Stimulated activated CD8-positive, alpha-beta memory T cell treated with anti-CD3 and anti-CD28 coated beads, Interleukin-2, amount 100 ng/mL, for 1 hour (primary cell): ENCODE measurements at places on chromosomes 6 and 20.

- DNase-seq = no peak
Observed at GRCh38 chr20:25629816-25630499, 6.1 kb upstream of the NANP start.

DNA sequence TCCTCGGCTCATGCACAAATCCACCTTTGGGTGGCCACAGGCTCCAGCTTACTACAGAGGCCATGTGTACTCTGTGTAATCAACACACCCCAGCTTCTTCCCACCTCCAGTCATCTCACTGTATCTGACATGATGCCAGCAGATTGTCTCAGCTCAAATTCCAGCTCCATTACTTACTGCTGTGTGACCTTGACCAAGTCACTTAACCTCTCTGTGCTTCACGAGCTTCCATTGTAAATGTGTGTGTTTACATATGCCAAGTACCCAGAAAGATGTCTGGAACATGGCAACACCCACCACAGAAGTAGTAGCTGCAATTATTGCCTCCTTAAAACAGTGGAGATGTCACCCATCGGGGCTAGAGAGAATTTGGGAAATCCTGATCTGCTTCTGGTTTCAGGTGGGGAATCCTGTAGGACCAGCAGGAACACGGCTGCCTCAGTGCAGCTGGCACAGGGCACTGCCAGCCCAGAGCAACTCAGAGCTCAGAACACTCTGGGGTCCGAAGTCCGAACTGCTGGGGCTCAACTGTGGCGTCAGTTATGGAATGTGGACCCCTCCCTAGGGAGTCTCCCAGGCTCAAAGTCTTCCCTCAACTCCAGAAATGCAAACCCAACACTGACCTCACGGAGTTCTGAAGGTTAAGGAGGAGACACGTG, 21.2 kb upstream of the HLA-B start:
- DNase-seq = no peak

DNA sequence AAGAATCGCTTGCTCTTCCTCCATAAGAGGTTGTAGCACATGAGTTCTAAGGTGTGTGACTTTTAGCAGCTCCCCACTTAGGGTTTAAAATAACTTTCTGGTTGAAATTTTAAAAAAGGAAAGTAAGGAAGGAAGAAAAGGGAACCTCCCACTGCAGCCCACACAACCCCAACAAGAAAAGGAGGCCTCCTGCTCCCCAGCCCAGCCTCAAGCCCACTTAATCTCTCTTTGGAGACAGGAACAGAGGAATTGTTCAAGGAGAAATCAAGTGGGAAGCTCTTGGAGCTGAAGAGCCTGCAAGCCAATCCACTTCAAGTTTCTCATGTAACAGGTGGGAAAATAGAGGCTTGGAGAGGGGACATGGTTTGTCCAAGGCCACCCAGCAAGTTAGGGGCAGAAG, 39.1 kb upstream of the PREX1 start:
- DNase-seq = no peak

DNA sequence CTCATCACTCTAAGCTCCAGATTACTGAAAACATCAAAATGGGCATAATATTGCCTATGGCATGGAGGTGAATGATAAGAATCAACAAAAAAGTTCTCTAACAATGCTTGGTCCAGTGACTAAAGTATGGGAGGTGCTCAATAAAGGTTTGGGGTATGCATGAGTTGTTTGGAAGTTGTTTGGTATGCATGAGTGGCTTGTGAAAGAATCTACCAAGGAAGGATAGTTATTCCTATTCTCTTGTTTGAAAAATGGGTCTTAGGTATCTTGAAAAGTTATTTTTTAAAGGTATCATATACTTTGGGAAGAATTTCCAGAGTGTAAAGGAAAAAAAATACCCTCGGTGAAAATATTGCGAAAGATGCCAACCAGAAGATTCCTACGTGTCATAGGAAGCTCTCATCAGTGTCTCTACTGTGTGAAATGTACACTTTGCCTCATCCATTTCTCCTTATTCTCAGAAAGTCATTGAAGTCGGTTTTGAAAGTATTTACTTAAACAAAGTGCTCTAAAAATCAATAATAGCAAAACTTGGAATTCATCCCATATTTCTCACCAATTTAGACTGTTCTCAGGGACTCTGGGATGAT, 449.8 kb downstream of the ADGRB3 start:
- DNase-seq = no peak

GRCh38 chr6:170127151-170127550, 163.7 kb downstream of the DLL1 start:
- DNase-seq = no peak

DNA sequence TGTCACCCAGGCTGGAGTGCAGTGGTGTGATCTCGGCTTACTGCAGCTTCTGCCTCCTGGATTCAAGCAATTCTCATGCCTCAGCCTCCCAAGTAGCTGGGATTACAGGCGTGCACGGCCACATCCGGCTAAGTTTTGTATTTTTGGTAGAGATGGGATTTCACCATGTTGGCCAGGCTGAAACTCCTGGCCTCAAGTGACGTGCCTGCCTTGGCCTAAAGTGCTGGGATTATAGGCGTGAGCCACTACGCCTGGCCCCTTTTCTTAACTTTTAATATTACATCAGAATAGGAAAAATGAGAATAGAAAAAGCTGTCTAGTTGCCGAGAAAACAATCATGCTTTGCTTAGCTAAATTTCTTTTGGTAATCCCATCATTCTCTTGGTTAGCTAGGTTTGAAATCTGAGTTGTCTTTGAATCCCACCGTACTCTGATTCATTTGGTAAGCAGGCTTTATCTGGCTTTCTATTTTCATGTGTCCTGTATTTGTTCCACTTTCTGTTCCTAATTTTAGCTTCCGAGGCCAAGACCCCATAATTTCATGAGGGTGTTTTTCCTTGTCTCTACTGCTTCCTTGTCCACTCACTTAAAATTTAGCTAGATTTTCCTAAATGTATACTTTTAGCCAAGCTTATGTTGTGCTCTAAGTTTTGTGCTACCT, 83.5 kb downstream of the NCOA3 start:
- DNase-seq = no peak

GRCh38 chr6:167706313-167707109, 120.2 kb upstream of the AFDN start:
- peak; percentile 33 for DNase-seq

- DNase-seq = no peak
Observed at GRCh38 chr6:38432479-38432878, 207.2 kb downstream of the BTBD9 start.

DNA sequence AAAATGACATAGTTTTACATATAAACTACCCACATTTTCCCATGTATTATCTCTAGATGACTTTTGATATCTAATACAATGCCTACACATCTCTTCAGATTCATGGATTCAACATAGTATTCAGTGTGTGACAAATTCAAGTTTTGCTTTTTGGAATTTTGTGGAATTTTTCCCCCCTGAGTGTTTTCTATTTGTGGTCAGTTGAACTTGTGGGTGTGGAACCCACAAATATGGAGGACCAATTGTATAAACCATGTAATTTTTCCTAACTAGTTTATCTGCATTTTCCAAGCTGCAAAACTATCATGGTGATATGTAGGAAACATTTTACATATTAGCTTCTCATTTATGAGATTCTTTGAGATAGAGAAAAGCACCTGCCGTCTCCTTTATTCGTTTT, 374.3 kb upstream of the SOX4 start:
- DNase-seq = no peak

DNA sequence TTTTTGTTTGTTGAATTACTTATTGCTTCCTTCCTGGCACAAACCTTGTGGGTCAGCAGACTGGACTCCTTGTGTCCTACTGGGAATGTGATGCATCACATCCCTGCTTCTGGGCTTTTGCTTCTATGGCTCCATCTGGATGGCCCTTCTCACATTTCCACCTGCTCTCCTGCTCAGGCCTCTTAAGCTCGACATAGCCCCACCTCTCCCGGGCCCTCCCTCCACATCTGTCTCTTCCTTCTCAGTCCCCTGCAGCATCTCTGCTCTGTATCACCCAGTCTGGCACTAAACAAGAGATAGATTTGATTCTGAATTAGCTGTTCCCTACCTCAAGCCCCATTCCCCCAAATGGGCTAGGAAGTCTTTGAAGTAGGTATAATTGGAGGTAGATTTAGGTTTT, 356.8 kb downstream of the DHX35 start:
- no peak for DNase-seq

- DNase-seq = no peak
Observed at GRCh38 chr6:41768545-41769308, 11.0 kb downstream of the FRS3 start.

GRCh38 chr20:38640521-38640920, 38.9 kb downstream of the ARHGAP40 start:
- DNase-seq = no peak

- DNase-seq = no peak
Observed at GRCh38 chr20:53657732-53658131, 64.1 kb upstream of the ZNF217 start.

DNA sequence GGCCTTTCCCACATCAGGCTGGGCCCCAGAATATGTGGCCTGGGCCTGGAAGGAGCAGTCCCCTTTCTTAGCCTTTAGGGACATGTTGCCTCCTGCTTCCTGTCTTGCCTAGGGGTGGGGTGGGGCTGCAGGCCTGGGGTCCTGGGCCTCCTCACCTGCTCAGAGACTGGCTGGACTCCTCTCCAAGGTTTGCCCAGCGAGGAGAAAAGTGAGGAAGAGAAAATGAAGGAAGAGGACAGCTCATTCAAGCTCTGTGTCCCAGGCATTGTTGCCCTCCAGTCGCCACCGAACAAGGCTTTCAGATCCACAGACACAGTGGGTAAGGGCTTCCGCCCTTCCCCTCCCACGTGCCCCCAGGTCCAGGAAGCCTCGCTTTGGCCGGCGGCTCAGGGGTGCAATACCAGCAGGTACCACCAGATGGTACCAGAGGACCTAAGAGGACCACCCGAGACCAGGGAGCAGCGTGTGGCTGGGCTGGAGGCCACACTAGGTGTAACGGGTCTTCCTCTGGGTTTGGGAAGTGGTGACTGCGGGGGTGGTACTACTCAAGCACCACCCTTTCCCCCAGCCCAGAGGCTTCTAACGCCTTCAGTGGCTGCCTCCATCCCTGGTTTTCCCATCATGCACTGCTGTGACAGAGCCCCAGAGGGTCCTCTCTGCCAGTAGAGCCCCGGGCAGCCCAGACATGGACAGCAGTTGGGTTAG, 5.5 kb upstream of the BAK1 start:
- peak; percentile 81 for DNase-seq

DNA sequence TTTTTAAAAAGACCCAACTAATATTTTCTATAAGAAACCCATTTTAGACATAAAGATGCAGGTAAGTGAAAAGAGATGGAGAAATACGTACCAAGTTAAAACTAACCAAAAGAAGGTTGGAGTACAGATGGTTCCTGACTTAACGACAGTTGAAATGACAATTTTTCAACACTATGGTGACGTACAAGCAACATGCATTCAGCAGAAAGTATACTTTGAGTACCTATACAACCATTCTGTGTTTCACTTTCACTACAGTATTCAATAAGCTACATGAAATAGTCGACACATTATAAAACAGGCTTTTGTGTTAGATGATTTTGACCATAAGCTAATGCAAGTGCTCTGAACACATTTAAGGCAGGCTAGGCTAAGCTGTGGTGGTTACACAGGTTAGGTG, 228.9 kb downstream of the RNGTT start:
- no peak for DNase-seq

DNA sequence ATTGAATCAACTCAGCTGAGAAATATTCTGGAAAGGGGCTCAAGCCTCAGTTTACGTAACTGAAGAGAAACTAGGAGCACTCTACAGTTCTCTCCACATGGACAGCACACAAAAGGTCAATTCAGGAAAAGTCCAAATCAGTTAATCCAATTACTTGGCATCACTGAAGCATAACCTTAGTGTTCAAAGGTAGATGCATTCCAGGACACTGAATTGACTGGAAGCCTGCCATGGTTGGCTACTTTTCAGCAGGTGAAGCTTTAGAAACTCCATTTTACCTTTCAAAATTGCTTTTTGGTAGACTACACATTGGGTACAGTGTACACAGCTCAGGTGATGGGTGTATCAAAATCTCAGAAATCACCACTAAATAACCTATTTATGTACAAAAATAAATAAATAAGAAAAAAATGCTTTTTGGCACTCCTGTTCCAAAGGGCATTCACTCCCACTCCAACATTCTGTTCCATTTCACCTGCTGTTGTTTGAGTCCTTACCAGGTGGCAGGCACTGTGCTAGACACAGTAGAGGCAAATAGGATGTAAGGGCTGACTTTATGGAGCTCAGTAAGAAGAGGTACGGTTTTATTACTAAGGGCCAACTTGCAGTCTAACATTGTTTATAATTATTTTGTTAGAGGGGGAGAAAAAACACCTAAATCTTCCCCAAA, 153.4 kb downstream of the FAXC start:
- no peak for DNase-seq
